ENCODE measurements at places on chromosomes 5 and 9.
A peak's percentile ranks its signal among the peaks of the same experiment; 100 is the strongest.

DNA sequence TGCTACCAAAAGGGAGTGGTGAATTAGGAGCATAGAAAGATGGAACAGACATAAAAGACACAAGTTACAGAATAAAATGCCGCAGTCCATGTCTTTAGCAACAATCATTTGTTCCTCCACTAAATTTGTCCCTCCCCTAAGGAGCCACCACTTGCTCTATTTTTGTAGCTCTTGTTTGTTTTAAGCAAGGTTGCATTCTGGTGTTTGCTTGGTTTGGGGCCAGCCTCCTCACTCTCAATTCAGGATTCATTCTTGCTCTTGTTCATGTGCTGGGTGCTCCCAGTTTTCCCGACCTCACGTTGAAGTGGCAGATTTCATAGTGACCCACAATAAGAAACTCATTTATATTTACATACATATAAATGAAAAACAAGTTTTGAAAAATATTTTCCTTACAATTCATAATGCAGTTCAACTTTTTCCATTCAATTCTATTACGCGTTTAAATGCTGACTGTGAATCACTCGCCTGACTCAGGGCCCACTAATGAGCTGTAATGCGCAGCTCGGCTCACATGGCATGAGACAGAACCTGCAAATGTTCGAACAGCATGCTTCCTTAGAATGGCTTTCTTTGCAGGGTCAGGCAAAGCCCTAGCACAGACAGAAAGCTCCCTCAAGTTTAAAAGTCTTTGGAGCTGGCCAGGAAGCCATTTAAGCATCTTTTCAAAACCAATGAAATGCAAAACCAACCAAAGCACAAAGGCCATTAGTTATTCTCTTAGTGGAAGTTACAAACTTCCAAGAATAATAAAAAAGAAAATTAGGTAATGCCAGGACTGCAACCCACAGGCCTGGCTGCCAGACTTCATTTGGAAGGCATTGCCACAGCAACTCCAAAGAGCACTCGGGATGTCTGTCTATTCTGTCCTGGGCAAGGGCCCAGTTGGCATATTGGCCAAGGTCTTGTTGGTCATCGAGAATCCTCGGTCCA lies 41.7 kb downstream of the RETREG1 start:
- DNase-seq: no peak

- DNase-seq: no peak
Measured at GRCh38 chr9:33227741-33228140, 12.2 kb upstream of the SPINK4 start.

DNA sequence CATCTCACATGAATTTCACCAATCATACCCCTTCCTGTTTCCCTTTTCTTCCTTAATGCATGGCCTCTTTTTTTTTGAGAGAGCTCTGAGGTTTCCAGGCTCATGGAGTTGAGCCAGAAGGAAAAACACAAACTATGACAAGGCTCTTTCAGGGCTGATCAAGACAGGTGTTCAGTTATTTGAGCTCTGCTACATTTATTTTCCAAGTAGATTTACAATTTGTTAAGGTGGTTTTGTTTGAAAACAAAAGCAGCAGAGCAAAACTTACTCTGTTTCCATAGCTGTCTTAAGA lies 62.4 kb upstream of the IL7R start:
- no peak for DNase-seq

DNA sequence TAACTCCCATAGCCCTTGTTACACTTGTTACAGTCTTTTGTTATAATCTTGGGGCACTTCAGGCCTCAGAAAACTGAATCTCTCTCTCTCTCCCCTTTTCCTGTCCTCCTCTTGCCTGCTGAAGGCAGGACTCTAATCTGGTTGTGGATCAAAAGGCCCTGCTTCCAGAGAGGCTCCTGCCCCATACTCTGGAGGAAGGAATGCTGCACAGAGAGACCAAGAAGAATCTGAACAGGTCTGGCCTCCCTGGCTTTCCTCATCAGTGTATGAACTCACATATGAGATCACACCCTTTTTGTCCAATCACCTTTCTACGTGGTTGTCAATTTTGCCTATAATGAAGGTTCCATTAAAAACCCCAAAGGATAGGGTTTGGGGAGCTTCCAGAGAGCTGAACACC lies 26.2 kb upstream of the LVRN start:
- no peak for DNase-seq

GRCh38 chr5:57778501-57779091 lies 296.0 kb upstream of the ACTBL2 start:
- DNase-seq: no peak

- DNase-seq: no peak
Measured at GRCh38 chr5:83554133-83554532, 82.6 kb downstream of the VCAN start.

- DNase-seq: no peak
Measured at GRCh38 chr5:35383041-35383440, 152.8 kb upstream of the PRLR start.

- DNase-seq: no peak
Measured at GRCh38 chr9:91659529-91660495, 236.2 kb upstream of the NFIL3 start.

DNA sequence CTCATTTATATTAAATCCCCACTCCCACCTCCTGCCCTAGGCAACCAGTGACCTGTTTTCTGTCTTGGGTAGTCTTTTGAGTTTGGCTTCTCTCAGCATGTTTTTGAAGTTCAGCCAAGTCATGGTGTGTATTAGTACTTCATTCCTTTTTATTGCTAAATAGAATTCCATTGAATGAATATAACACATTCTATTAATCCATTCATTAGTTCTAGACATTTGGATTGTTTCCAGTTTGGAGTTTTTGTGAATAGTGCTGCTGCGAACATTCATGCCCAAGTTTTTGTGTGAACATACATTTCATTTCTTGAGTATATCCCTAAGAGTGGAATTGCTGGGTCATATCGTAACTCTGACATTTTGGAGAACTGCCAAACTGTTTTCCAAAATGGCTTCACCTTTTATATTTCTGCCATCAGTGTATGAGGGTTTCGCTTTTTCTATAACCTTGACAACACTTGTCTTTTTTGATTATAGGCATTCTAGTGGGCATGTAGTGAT lies 2.7 kb downstream of the ZNF346 start:
- DNase-seq: no peak

DNA sequence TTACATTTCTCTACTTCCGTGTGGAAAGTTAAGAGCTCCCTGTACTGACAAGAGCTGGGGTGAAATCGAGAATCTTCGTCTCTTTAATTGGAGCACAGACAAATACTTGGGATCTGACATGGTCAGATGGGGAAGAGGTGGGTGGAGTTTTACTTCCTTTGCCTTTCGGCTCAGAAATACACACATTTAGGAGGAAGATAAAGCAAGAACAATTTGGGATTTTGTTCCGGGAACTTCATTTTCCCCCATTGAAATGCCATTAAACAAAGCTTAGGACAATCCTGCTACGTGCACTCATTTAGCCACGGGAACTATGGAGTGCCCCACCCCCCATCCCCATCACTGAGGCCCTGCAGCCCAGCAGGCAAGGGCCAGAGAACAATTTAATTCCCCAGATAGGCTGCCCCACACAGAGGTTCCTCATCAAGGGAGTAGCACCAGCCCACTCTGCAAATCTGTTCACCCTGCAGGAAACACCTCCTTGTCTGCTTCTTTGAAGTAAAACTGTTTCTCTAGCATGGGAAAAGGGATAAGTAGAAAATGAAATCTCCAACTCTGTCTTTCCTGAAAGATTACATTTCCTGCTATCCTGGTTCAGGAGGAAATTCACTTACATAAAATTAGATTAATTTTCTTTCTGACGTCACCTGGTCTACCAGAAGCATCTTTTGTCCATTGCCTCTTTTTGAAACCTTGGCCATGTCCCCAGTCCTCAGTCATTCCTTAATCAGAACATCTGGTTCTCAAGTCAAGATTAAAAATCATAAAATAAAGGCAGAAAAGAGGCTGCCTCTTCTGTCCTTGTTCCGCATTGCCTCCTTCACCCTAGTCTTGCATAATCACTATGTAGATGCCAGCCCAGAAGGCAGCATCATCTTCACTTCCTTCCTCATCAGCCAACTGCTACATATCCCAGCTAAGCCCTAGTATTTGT lies 206.4 kb downstream of the ENC1 start:
- DNase-seq: no peak

- no peak for DNase-seq
Measured at GRCh38 chr5:110651507-110651906, 75.0 kb downstream of the TMEM232 start.

- DNase-seq: no peak
Measured at GRCh38 chr9:87425202-87425601, 72.5 kb upstream of the DAPK1 start.

- peak; percentile 87 for DNase-seq
Measured at GRCh38 chr9:71783120-71783523, 14.8 kb upstream of the CEMIP2 start.

GRCh38 chr5:108521841-108522506 lies 140.1 kb upstream of the FBXL17 start:
- no peak for DNase-seq

DNA sequence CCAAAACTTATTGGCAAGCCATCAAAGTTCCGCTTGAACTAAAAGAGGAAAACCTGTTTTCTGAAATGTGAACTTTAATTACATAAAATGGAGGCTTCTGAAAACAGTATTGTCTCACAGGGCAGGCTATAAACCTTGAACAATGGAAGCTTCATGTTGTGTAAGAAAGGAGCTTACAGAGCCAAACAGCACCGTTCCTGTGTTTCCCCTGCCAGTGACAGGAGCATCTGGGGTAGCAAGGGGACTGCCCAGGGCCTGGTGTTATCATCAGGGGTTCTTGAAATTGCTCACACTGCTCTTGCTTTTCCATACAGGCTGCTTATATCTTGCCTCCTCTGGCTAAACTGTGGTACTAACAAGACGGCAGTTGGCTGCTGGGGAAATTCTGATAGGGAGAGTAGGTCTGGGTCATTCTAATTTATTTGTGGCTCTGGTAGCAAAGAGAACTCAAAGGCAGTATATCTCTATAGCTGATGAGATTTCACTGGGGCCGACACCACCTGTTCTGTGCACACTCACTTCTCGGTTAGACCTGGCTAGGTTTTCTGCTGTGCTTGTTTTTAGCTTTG lies 40.4 kb downstream of the BASP1 start:
- no peak for DNase-seq

GRCh38 chr5:167713896-167714295 lies 577.5 kb upstream of the WWC1 start:
- DNase-seq: no peak

DNA sequence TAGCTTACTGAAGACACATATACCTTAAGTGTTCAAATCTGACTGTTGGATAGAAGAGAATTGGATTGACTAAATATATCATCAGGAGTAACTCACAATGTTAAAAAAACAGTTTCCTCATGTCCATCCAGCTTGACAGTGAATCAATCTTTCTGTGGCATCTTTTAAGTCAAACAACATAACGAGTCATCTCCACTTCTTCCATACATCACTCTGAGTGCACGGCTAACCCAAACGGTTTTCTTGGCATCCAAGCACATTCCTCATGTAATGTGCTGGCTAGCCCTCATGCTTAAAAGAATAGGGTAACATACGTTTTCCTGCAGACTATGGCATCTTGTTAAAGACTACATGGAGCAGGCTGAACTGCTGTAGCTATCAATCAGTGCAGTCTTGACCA lies 291.5 kb upstream of the TRPC7 start:
- no peak for DNase-seq

DNA sequence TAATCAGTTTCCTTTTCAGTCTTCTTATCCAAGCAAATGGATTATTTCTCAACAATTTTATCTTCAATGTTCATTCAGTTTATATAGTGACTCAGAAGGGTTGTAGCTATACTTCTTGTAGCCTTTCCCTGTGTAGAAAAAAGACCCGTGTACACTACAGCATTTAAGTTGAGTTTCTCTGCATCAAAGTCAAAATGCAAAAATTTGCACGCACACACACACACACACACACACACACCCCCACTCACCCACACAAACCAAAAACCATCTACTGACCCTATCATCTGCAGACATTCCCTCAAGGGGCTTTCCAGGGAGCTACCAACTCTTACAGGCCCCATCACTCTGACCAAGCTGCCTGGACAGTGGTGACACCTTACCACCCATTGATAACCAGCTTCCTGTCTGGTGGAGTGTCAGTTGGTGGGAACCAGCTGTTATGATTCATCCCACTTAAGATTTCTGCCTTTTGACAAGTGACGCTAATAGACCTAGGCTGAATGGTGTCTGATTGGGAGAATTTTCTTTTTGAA lies 12.2 kb upstream of the ELL2 start:
- DNase-seq: no peak

- no peak for DNase-seq
Measured at GRCh38 chr5:63959177-63959982, 2.9 kb downstream of the HTR1A start.

DNA sequence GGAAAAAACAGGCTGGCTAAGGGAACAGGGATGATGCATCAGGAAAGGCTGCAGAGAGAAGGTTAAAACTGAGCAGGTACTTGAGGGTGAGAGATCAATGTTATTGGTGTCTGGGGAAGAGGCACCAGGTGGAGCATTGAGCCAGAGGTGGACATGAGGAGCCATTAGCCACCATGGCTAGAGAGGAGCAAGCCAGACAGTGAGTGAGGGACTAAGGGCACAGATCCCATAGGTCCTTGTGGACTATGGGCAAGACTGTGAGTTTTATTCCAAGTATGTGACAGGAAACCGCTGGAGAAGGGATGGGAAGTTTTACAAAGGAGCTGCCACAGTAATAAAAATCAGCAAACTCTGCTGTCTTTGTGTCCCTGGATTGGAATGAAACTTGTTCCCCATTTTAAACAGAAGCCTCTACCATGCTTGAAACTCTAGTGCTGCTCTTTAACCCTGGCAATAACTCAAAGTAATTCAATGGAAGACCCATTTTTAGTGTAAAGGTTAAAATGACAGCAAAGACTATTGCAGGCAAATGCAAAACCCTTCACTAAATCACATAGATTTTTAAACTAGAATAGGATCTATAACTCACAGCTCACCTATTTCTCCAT lies 349.8 kb downstream of the ENC1 start:
- no peak for DNase-seq

DNA sequence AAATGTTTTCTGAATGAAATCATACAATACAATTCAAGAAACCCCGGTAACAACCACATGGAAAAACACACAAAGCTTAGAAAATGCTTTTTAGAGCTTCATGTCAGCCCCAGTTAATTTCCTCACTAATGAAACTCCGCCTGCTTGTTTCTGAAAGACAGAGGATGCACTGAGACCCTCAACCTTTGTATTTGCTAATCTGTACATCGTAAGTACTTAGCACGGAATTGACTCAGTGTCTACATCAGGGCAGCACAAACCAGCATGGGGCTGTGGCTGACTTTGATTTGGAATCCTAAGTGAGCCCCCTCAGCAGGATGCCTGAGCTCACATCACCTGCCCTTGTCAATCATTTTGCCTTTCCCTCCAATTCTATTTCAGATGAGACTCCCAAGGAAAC lies 499.1 kb upstream of the MPDZ start:
- DNase-seq: no peak

All from activated T-cell treated with anti-CD3 and anti-CD28 coated beads, Interleukin-2, amount 50 U/mL, for 48 hours (primary cell).